ENCODE measurements at places on chromosomes 16 and 17. TPM values are rescaled to one million over a fixed set of nuclear protein-coding genes. Genes with fewer than 3 reads are reported as not detected.

The OR3A2 gene
- 0.55 TPM for total RNA-seq

The MT1A gene
- total RNA-seq = not detected

The DNAH2 gene
- not detected for total RNA-seq

The CACNA1G gene
- total RNA-seq = not detected

The CYGB gene
- not detected for total RNA-seq

The TOX3 gene
- not detected for total RNA-seq

The TVP23A gene
- not detected for total RNA-seq

The PLEKHH3 gene
- total RNA-seq = 1.1 TPM

The HS3ST6 gene
- total RNA-seq = not detected

The COPRS gene
- total RNA-seq = 2.2 TPM

GRCh38 chr17:2292100-2292499 lies 11.5 kb downstream of the SMG6 start:
- H3K4me1 ChIP-seq = peaks cover 6% of the 10 kb centered on the region
- H3K36me3 ChIP-seq = peaks cover 81% of the 10 kb centered on the region
- no peak overlapping the region for H3K4me3 ChIP-seq
- H3K27ac ChIP-seq = no peak overlapping the region

DNA sequence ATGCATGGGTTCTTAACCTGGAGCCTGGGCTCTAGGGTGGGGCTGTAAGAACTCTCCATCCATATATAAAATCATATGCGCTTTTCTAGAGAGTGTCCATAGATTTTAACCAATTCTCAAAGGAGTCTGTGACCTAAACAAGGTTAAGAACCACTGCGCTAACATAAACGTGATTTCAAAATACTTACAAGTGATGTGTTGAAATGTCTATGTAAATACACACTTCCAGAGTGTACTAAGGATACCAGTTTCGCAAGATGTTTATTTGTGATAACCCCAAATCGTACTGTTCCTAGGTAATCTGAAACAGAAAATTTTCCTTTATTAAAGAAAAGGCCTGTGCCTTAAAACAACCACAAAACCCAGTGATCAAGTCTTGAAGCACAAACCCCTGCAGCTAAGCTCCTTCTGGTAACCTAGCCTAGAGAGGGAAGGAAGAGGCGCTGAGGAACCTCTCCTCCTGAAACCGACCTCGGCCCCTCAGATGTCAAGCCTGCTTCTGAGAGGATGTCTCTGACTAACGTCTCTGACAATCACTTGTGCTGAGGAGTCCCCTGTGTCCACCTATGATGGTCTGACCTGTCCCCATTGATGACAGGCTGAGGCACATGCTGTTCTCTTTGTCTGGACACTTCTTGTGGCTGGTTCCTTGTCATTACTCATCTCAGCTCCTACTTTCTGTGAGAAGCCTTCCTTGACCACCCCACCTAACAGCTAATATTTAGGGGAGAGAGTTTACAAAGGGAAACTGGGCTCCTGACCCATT lies 32.2 kb downstream of the SNN start:
- no peak overlapping the region for H3K4me3 ChIP-seq
- no peak overlapping the region for H3K27ac ChIP-seq
- H3K4me1 ChIP-seq = peaks cover 27% of the 10 kb centered on the region
- no peaks in the 10 kb centered on the region for H3K27me3 ChIP-seq

DNA sequence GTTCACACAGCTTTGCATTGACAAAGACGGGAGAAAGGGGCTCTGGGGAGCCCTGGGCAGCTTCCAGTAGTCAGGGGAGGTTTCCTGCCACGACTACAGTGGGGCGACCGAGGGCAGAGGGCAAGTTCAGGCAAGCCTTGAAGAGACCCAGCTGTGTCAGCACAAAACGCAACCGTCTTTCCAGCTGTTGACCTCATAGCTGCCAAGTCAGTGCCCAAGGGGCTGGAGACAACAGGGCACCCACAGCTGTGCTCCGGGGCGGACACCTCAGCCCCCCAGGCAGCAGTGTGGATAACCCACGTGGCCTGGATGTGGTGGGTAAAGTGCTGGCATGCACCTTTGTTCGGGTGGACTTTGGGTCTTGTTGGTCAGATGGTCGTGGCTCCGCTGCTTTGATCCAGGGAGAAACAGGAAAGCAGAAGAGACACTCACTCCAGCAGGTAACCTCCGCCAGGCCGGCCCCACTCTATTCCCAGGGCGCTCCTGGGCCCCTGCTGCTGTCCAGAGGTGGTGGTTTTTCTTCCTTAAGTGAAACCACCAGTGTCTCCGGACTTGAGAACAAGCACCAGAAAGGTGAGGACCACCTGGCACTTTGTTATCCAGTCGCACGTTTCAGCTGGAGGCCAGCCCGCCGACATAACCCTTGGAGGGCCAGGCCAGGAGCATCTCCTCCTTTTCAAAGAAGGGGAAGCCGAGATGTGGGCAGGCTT lies 17.6 kb upstream of the CBX2 start:
- DNase-seq = no peak
- H3K27ac ChIP-seq = no peak overlapping the region
- no peaks in the 10 kb centered on the region for H3K36me3 ChIP-seq

DNA sequence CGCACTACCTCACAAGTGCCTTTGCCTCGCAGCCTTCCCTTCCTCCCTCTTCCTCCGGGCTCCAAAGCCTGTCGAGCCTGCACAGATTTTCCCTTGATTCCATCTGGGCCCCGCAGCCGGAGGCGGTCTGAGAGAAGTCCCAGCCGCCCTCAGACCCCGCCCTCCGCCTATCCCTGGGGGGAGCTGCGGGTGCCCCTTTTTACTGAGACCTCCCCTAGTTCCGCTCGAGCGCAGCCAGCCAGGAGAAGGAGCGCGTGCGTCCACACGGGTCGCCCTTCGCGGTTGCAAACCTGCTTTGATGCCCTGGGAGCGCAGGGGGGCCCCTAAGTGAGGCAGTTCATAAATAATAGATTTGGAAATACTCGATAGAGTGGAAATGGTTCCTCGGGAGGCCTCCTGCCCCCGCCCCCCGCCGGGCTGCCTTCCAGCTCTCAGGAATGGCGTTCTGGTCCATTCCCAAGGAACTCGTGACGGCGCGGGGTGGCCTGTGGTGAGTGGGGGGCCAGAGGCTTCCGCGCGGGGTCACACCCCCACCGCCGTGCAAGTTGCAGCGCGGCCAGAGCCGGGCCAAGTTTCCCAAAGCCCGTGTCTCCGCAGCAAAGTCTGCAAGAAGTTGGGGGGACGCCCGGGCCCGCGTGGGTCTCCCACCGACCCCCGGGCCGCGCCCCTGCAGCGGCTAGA lies 610 bp downstream of the C16orf74 start:
- peak overlapping the region; percentile 44 for H3K4me3 ChIP-seq
- H3K36me3 ChIP-seq = no peaks in the 10 kb centered on the region
- H3K27me3 ChIP-seq = peaks cover 40% of the 10 kb centered on the region
- no peak for DNase-seq

DNA sequence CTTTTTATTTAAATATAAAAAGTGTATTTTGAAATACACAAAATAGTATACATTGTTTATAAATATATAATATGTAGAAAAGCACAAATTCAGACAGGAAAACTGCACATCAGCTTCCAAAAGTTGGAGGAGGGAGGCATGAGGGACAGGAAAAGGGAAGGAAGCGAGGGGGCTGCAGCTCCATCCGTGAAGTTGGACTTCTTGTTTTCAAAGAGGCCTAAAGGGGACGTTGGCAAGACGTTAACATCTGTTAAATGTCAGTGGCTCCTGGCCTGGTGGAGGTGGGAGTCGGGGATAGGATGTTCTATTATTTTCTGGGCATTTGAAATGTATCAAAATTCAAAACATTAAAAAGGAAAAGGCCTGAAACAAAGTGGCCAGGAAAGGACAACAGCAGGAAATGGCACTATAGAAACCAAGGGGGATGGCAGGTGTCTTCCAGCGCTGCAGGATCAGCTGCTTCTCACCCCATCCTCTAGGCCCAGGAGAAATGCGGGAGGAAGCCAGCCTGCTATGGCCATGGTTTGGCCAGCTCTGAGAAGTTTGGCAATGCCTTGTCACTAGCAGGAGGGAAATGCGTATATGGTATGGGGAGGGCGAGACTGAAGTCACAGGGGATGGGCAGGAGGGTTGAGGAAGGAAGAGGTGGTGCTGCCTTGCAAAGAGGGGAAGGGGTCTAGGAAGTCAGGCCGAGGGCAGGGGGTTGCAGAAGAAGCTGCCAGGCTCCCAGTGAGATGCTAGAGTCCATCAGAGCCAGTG lies 6.4 kb downstream of the CMTM2 start:
- peaks cover 23% of the 10 kb centered on the region for H3K4me1 ChIP-seq
- H3K27me3 ChIP-seq = no peaks in the 10 kb centered on the region
- DNase-seq = no peak
- H3K27ac ChIP-seq = no peak overlapping the region
- no peaks in the 10 kb centered on the region for H3K36me3 ChIP-seq
- H3K4me3 ChIP-seq = no peak overlapping the region

DNA sequence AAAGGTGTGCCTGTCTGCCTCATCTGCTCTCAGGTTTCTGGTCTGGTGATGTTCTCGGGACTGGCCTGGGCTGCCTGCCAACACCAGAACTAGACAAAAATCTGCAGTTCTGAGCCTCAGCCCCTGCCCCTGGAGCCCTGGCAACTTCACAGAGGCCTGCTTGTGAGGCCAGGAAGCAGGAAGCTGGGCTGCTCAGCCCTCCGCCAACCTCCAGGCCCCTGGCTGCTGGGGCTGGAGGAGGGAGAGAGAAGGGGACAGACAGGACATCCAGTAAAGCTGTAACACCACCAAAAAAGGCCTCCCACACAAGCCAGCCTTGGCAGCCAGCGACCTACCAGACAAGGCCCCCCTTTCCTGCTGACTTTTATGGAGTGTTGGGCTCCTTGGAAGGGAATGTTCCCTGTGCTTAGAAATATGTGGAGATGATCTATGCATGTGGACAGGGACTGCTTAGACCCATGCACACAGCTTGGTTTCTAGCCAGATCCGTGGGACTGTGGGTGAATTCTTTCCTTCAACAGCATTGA lies 157.6 kb downstream of the XYLT1 start:
- H3K4me1 ChIP-seq = peaks cover 12% of the 10 kb centered on the region
- H3K27me3 ChIP-seq = no peaks in the 10 kb centered on the region
- DNase-seq = no peak
- no peaks in the 10 kb centered on the region for H3K36me3 ChIP-seq
- no peak overlapping the region for H3K4me3 ChIP-seq
- peak overlapping the region; percentile 9 for H3K27ac ChIP-seq

DNA sequence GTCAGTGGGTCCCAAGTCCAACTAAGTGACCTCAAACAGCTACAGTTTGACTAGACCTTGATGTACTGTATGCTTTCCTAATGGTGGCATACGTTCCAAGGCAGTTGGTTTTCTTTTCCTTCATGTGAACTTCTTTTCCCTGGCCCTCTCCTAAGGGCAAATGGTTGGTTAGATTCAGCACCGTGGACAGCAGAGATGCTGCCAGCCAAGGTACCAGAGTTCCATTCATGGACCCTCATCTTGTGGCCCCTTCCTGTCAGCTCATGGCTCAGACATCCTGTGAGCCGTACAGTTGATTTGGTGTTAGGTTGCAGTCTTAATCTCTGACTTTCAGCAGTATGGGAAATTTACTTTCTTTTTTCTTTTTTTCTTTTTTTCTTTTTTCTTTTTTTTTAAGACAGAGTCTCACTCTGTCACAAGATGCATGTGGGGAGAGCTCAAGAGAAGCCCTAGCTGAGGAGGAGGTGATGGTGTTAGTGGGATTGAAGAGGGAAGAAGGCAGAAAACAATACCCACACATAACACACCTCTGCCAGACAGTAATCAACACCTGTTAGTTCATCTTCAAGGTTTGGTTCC lies 122.4 kb downstream of the USP31 start:
- H3K27me3 ChIP-seq = peaks cover 7% of the 10 kb centered on the region
- H3K36me3 ChIP-seq = no peaks in the 10 kb centered on the region

GRCh38 chr16:23948949-23949411 lies 113.2 kb downstream of the PRKCB start:
- peaks cover 88% of the 10 kb centered on the region for H3K4me1 ChIP-seq
- peak overlapping the region; percentile 79 for H3K27ac ChIP-seq
- DNase-seq = peak; percentile 38
- H3K36me3 ChIP-seq = no peaks in the 10 kb centered on the region

- H3K4me1 ChIP-seq = peaks cover 92% of the 10 kb centered on the region
- H3K4me3 ChIP-seq = peak overlapping the region; percentile 19
- H3K36me3 ChIP-seq = peaks cover 6% of the 10 kb centered on the region
- DNase-seq = peak; percentile 43
- H3K27ac ChIP-seq = peak overlapping the region; percentile 95
- H3K27me3 ChIP-seq = no peaks in the 10 kb centered on the region
Measured at GRCh38 chr16:27232061-27232900, 29.0 kb downstream of the KDM8 start.

- H3K27ac ChIP-seq = no peak overlapping the region
- DNase-seq = no peak
- H3K27me3 ChIP-seq = no peaks in the 10 kb centered on the region
- peaks cover 25% of the 10 kb centered on the region for H3K36me3 ChIP-seq
Measured at GRCh38 chr17:19385521-19385983, 1.4 kb downstream of the MFAP4 start.

GRCh38 chr16:17440131-17440530 lies 30.6 kb downstream of the XYLT1 start:
- peaks cover 20% of the 10 kb centered on the region for H3K4me1 ChIP-seq
- peaks cover 5% of the 10 kb centered on the region for H3K36me3 ChIP-seq
- H3K4me3 ChIP-seq = no peak overlapping the region
- no peak overlapping the region for H3K27ac ChIP-seq
- no peaks in the 10 kb centered on the region for H3K27me3 ChIP-seq

GRCh38 chr16:57147381-57148221 lies 38.2 kb downstream of the PSME3IP1 start:
- H3K27me3 ChIP-seq = no peaks in the 10 kb centered on the region
- H3K27ac ChIP-seq = no peak overlapping the region
- H3K4me3 ChIP-seq = no peak overlapping the region
- H3K36me3 ChIP-seq = peaks cover 9% of the 10 kb centered on the region
- peaks cover 24% of the 10 kb centered on the region for H3K4me1 ChIP-seq

DNA sequence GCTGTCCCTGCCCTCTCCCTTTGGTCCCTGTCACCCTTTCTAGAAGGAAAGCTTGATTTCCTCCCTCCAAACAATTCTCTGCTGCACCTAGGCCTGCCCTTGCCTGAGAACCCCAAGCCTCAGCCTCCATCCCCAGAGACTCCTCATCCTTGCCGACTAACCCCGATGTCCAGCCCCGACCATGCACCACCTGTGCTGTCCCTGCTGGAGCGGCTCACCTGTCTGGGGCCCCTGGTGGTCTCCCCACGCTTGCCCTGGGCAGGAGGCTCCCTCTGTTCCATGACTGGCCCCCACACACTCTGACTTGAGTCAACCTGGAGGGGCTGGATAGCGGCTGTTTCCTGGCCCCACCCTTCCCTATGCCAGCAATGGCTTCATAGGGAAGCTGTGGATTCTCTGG lies 12.0 kb upstream of the SRRM2 start:
- H3K36me3 ChIP-seq = no peaks in the 10 kb centered on the region
- H3K27ac ChIP-seq = no peak overlapping the region
- H3K4me1 ChIP-seq = no peaks in the 10 kb centered on the region
- no peaks in the 10 kb centered on the region for H3K27me3 ChIP-seq
- no peak overlapping the region for H3K4me3 ChIP-seq
- no peak for DNase-seq

- H3K27me3 ChIP-seq = no peaks in the 10 kb centered on the region
- no peaks in the 10 kb centered on the region for H3K36me3 ChIP-seq
- H3K4me1 ChIP-seq = no peaks in the 10 kb centered on the region
- no peak for DNase-seq
Measured at GRCh38 chr16:84941921-84942320, 69.4 kb downstream of the ZDHHC7 start.
